Suprapubic skin (tissue), 4 donors: ENCODE measurements at places on chromosomes 6 and 20.

DNA sequence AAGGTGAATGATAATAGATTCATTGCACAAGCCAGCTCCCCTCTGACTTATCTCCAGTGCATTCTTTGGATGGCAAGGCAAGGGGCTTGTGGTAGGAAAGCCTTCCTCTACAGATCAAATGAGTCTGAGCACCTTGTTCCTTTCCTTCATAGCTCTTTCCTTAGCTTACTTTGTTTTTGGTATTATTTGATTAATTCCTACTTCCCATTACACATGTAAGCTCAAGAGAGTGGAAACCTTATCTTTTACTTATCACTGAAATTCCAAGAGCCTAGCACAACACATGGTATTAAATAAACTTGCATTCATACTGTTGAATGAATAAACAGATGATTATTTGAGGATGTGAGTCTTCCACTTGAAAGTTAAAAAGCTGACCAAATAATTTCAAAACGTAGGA, 41.7 kb downstream of the FRK start:
- no peak for DNase-seq

DNA sequence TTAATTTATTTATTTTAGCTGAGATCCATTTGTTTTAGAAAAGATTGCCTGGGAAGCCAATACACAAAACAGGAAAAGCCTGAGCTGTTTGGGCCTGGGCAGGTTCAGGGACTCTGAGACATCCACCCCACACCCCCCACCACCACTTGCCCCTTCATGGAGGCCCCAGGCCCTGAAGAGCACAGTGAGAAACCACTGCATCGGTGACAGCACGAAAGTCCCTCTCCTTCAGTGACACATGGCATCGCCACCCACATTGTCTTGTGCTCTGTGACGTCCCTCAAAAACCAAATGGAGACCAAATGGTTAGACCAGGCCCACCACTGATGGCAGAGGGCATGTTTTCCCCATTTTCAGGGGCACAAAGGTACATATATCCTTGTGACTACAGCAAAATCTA, 106.4 kb downstream of the SYNDIG1 start:
- DNase-seq, result no peak

- DNase-seq, result no peak
These were observed 176.4 kb upstream of the BMP2 start for GRCh38 chr20:6590891-6591637.

- DNase-seq, result no peak
These were observed 69.5 kb downstream of the LYRM4 start for GRCh38 chr6:5191222-5191621.

- DNase-seq, result no peak
These were observed 27.4 kb downstream of the ANKS1A start for GRCh38 chr6:34916348-34916967.

DNA sequence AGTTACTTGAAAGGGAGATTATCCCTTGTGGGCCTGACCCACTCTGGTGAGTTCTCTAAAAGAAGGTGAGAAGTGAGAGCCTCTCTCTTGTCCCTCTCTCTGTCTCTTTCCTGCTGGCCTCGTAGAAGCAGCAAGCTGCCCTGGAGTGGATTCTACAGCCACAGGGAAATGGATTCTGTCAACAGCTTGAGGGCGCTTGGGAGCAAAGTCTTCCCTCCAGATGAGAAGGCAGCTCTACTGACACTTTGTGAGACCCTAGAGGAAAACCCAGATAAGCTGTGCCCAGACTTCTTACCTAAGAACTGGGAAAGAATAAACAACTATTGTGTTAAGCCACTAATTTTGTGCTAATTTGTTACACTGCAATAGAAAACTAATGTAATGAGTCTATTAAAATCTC, 39.9 kb downstream of the ANKRD60 start:
- DNase-seq, result no peak

- no peak for DNase-seq
These were observed 8.2 kb upstream of the UBE2V1 start for GRCh38 chr20:50120935-50121693.

DNA sequence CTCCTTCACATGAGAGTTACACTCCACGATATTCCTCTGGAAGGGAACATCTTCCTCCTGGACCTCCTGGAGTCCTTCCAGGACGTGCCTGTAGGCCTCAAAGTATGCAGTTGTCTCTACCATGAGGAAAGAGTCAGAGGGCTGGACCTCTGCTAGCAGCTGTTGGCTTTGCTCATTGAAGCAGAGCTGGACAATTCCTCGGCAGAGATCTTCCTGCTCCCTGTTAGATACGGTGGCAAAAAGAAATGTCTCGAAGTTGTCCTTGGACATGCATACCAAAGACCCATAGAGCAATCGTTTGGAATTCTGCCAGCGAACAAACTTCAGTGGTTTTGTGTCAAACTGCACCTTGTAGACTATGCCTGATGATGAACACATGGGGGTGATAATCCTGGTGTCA, 7.7 kb downstream of the ZNFX1 start:
- DNase-seq, result no peak

DNA sequence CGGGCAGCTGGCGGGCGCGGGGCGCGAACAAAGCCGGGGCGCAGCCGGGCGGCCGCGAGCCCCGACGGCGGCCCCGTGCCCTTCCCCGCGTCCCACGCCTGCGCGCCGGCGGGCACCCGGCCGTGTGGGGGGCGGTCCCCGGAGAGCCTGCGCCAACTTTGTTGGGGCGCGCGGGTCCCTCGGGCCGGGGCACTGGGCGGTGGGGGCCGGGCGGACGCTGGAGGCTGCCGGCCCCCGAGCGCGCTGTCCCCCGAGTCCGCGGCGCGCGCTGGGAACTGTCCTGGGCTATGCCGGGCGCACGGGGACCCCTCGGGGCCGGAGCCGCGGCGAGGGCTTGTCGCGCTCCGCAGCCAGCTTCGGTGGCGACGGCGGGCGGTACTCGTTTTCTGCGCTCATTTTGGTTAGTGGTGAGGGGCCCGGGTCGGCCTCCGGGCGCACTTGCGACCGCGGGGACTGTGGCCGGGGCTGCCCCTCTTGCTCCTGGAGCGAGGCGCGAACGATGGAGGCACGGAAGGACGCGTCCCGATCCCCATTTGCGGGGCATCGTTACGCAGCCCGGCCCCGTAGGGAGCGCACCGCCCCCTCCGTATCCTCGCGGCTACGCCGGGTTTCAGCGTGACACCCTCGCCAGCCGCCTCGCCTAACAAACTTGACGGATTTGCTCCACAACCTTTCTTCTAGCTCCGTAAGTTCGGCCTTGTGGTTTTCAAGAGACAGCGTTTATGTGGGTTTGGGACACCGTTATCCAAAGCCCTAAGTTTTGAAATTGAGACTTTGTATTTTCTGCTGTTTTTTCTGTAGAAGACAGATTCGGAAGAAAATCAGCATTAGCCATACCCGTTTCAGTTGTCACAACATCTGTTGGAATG, 622 bp downstream of the SS18L1 start:
- DNase-seq, result no peak

GRCh38 chr6:1337791-1338190, 25.9 kb downstream of the FOXQ1 start:
- no peak for DNase-seq

GRCh38 chr6:51495610-51496396, 591.6 kb downstream of the PKHD1 start:
- no peak for DNase-seq

DNA sequence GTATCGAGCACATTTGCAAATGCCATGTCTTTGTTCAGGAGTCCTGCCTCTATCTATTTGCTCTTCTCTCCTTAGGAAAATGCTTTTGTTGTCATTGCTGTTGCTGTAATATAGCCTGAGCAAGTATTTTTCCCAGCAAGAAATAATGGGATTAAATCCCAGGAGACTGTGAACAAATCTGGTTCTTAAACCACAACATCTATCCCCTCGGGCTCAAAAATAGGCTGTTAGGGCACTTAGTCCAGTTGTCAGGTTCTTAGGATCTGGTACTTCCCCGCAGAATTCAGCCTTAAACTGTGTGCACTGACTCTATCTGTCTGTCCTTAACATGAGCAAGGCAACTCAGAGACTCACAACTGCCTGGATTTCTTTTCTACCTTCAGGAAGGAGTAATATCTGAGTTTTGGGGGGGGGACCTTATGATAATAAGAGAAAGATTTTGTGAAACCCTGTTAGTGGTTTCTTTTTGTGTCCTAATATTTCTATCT, 437.5 kb downstream of the HTR1B start:
- DNase-seq, result no peak

GRCh38 chr6:44247338-44248302, 719 bp downstream of the HSP90AB1 start:
- DNase-seq, result peak; percentile 86

GRCh38 chr6:133623621-133624020, 265.3 kb upstream of the TCF21 start:
- no peak for DNase-seq

GRCh38 chr6:30814146-30815040, 69.9 kb upstream of the DDR1 start:
- no peak for DNase-seq
